Stimulated activated CD4-positive, alpha-beta T cell treated with anti-CD3 and anti-CD28 coated beads, Interleukin-1b, Interleukin-23, amount 100 ng/mL, for 1 hour (primary cell): ENCODE measurements at places on chromosomes 6 and 20.
A peak's percentile ranks its signal among the peaks of the same experiment; 100 is the strongest.

GRCh38 chr6:39961178-39961577 lies 26.9 kb upstream of the MOCS1 start:
- DNase-seq, result no peak

GRCh38 chr6:165448210-165448609 lies 138.8 kb upstream of the C6orf118 start:
- no peak for DNase-seq

DNA sequence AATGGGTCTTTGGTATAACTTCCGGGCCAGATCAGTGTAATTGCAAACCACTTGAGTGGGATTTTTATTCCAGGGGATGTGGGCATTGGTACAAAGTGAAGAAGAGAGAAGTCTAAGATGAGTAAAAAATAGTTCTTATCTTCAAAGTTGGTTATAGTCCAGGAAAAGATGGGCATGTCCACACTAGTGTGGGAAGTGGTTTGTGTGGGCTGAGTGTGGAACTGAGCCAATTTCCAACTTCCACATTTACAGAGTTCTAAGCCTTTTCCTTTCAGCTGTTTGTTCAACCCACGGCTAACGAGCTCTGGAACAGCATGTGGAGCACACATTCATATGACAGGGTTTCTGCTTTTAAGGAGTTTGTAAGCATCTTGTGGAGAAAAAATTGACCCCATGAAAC lies 72.3 kb upstream of the IFNGR1 start:
- no peak for DNase-seq

DNA sequence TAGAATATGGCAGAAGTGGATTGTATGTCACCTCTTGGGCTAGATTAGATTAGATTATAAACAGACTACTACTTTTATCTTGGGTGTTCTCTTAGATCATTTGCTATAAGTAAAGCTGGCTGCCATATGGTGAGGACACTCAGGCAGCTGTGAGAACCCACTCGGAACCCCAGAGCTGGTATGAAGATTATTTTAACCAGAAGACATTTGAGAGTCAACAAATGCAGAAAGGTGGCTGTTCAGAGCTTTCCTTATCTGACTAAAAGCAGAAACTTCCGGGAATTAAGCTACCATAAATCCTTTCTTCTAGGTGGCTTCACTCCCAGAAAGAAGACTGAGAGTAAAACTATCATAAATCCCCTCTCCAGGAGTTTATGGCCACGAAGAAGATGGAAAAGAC lies 91.9 kb downstream of the RNGTT start:
- DNase-seq, result no peak

DNA sequence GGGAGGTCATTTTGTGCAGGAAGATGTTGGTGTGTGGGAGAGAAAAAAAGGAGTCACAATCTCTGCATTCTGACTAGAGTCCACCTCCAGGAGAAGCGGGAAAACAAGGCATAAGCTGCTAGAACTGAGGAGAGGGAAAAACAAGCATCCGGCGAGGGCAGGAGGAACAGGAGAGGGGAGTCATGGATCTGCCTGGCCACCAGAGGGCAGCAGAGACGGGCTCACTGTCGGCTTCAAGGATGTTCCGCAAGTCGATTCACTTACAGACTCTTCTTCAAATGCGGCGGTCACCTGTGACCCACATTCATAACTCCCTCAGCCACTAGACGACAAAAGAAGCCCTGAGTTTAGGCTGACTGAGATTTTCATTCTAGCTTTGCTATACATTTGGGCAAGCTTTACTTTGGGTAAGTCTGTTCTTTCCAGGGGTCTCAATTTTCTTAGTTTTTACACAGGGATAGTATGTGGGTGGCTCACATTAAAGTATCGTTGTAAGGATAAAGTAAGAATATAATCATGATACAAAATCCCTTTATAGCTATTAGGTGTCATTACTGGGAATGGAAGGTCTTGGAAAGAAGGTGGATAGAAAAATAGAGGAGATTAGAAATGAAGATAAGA lies 6.6 kb upstream of the BTNL2 start:
- DNase-seq, result peak; percentile 74

- DNase-seq, result no peak
Observed at GRCh38 chr6:167750956-167751358, 75.8 kb upstream of the AFDN start.

DNA sequence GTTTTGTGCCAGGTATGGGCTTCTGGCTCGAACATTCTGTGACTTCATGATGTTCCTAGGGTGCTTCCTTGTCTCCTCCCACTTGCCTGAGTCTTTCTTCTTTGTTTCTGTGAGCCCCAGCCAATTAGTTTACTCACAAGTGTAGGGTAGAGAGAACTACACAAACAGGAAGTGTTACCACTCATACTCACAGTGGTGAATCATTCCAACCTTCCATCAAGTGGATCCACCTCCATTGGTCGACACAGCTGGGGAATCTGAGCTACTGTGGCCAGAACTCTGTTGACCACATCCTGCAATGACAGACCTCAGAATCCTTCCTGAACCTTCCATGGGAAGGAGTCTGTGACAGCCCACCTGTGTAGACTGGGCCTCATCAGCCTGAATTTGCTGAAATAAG lies 76.8 kb downstream of the UNC5CL start:
- DNase-seq, result no peak

- no peak for DNase-seq
Observed at GRCh38 chr6:117505311-117505710, 22.8 kb downstream of the DCBLD1 start.

GRCh38 chr6:152142105-152142504 lies 334.6 kb downstream of the ESR1 start:
- no peak for DNase-seq

GRCh38 chr6:130190701-130191690 lies 31.8 kb downstream of the SAMD3 start:
- no peak for DNase-seq

DNA sequence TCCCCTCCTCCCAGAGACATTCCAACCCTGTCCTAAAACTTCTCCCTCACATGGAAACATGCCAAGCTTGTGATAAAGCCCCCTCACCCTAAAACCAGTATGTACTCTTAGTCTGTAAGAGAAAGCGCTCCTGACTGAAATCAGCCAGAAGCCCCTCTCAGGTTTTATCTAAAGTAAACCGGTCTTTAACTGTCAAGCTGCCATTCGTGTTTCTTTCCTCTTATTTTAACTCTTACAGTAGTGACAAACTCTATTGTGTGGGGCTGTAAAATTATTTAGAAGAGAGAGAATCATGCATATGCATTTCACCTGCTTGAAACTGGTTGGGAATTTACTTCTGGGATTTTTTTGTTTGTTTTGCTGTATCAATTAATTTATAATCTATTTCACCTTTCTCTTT lies 62.7 kb downstream of the FARS2 start:
- DNase-seq, result no peak

GRCh38 chr6:34982424-34982852 lies 93.4 kb downstream of the ANKS1A start:
- no peak for DNase-seq

DNA sequence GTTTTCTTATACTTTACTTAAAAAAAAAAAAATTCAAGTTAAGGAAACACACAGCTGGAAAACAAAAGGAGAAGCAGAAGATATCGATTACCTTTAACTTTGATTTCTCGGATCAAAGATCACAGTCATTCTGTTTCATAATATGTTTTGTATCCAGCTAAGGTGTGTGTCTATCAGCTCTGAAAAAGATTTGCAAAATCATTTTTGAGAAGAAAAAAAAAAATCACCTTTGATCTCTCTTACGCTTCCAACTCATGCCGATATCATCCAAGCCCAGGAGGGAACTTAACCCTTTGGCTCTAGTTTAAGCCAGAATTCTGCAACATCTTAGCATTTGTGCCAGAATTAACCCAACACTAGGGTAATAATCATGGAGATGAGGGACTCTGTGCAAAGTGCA lies 144.0 kb downstream of the NFATC2 start:
- DNase-seq, result no peak

- peak; percentile 79 for DNase-seq
Observed at GRCh38 chr6:44247338-44248302, 719 bp downstream of the HSP90AB1 start.

GRCh38 chr20:48668451-48668946 lies 159.3 kb downstream of the PREX1 start:
- DNase-seq, result no peak

DNA sequence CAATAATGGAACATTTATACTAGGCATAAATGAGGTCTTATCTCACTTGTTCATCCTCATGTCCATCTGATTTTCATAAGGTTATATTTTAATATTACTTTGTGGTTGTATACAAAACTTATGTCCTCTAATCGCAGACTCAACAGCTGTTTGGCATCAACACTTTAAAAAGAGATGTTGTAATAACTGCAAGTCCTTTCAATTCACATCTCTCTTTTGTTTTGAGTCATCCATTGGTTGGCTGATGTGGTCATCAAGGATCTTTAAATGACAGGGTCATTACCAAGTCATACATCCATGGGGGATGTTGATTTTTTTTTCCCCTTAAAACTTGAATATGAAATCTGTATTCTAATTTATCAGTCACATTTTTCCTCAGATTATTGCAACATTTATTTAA lies 299.4 kb upstream of the NRSN1 start:
- no peak for DNase-seq

DNA sequence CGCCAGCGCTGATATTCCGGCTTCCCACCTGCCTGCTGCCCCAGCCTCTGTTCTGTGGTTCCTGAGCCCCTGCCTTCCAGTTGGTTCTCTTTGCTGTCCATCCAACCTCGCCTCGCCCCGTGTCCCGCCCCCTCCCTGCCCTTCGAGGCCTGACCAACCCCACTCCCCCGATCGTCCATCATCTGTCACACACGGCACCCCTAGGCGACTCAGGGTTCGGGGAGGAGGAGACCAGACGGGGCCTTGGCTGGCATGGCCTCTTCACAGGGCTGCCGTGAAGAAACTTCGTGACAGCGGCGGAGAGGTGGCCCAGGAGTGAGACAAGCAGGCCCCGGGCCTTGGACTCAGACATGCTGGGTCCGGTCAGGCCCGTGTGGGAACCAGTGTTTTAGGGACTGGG lies 226.1 kb downstream of the QKI start:
- no peak for DNase-seq

DNA sequence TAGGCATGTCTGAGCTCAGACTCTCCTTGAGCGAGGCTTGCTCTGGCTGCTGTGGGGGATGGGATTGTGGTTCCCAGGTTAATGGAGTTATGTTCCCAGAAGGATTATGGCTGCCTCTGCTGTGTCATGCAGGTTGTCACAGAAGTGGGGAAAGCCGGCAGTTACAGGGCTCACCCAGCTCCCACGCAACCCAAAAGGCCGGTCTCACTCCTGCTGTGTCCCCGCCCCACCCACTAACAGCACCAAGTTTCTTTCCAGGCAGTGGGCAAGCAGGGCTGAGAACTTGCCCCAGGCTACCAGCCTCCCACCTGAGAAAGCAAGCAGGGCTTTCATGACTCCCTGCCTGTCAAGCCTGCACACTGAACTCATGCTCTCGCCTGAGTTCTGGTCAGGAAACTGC lies 750.5 kb downstream of the FRK start:
- no peak for DNase-seq

- DNase-seq, result no peak
Observed at GRCh38 chr6:8085053-8085511, 17.3 kb downstream of the EEF1E1 start.

DNA sequence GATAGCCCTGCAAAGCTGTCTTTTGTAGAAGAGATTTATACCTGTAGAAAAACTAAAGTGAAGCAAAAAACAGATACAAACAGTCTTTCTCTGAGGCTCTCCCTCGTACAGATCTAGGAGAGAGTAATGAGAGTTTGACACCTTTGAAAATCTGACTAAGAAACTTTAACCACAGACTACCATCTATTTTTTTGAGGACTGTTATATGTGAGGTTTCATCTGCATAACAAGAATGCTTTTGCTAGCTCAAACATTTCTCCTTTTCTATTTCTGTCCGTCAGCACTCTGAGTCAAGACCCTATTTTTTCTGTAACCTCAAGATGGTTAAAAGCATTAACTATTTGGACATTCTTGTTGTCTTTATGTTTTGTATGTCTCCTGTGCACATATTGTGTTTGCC lies 193.0 kb downstream of the BTBD3 start:
- no peak for DNase-seq

DNA sequence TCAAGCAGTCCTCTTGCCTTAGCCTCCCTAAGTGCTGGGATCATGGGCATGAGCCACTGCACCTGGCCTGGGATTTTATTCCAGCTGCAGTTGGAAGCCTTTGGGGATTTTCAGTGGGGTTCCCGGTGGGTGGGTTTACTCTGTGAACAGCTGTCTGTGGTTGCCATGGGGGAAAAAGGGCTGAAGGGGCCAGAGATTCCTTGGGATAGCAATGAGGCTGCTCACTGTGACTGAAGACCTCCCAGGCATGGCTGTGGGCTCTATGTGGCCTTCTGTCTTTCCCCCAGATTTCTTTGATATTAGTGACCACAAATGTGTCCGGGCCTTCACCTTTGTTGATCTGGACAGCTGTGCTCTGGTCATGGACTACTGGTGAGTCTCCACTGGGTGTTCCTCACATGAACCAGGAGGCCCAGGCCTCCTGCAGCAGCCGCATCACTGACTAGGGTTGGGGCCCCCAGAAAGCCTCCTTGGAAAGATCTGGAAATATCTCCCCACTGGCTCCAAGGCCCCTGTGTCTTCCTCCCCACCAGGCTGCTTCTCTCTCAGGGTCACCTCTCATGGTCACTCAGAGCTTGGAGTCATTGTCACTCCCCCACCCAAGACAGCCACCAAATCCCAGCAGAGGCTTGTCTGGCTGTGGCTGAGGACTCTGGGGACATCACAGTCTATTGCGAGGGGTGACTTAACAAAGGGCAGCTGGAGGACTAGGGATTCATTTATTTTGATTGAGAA lies 33.4 kb downstream of the EFCAB8 start:
- no peak for DNase-seq

DNA sequence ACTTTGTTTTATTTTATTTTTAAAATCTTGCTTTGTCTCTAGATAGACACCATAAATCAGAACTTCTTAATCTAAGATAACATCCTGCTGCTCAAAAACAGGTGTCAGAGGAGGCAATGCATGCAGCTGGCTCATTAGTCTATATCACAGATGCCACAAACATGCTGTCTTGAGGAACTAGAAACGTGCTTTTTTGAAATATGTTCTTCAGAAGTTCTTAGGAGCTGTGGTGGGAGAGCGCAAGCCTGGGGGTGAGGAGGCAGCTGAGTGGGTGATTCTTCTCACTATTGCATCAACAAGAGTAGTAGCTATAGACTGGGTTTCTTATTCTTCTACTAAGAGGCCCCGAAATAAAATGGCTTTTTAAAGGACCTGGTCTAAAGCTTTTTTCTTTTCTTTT lies 23.4 kb downstream of the IL22RA2 start:
- no peak for DNase-seq

DNA sequence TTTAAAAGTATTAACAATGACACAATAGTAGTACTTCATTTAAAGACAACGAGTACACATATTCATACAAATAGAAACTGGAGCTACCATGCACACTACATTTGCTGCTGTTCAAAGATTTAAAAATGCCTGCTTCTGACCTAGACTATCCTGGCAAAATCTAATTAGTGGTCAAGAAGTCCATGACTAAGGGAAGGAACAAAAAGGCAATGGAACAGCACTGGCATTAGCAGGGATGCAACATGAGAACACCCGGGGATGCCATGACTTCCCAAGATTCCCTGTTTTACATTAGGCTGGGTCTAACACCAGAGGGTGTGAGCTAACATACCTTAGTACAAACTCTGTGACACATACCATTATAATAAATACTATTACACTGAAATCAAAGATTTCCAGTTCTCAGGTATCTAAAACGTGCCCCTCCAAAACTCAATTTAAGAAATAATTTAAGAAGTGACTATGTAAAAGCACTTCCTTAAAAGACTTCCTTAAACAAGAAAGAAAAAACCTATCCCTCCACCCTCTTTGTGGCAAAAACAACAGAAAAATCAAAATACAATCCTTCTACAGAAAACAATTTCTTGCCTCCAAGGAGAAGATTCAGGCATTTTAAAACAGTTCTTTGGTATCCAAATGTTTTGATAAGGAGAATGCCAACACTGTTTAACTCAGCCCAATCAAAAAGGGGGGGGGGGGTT lies 25.5 kb downstream of the CHD6 start:
- no peak for DNase-seq
